HT1080 (cell line): ENCODE measurements at places on chromosomes 3 and 15. TPM values are rescaled to one million over a fixed set of nuclear protein-coding genes. Genes with fewer than 3 reads are reported as not detected.

DNA sequence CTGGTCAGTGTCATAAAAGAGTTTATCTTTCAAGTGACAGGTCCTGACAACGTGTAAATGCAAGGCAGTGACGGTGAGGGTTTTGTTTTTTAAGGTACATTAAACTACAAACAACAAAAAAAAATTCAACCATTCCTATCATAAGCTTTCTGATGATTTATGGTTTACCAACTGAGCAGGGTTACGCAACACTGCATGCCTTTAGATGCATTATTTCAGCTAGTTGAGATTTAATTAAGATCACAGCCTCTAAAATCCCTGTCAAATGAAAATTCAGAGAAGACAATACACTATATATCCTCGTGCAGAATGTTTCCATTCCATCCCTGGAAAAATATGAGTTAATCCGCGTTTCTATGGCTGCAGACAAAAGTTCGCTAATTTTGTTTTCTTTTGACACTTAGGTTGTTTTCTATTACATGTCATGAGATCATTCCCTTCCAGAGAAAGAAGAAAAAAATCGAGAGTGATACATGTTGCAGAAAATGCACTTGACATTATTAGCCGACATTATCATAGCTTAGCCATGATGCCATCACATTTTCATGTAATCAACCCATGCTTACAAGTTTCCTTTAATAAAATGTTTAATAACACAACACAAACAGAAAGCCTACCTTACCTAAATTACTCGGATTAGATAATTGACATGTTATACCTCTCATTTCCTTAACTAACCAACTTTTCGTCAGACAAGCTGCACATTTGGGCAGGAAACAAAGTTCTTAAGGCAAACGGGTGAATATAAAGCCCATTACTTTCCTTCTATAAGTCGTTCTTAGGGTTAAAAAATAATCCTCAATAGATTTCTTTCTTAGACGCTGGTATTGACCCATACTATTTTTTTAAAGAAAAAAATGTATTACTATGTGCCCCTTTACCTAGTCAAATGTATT, 521.2 kb downstream of the FOXP1 start:
- peak; percentile 20 for DNase-seq

DNA sequence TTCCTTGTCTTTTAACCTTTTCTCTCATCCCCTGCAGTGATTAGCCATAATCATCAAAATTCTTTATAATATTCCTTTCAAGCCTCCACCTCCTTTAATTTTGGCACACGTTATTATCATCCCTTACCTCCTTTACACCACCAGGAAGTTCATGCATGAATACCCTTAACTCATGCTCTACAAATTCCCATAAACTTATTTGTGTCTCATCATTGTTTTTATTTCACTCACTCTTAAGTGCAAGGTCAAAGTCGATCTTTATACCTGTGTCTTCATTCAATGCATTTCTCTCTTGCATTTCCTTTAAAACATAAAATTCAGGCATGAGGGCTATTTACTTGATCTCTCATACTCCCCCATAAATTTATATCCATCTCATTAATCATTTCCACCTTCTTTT, 1064.6 kb upstream of the CADM2 start:
- DNase-seq = no peak

DNA sequence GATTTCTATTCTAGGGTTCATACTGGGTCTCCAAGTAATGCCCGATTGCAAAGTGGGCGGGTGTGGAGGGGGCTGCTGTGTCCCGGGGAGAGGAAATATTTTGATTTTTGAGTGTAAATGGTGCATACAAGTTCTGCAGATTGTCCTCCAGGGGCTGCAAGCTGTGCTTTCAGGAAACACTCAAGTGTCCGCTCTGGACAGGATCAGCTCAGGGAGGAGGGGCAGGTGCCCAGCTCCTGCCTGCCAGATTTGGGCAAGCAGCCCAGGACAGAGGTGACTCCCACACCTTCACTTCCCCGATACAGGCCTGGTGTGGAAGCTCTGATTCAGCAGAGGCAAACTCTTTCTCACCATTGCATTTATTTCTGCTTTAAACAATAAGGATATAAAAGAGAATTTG, 142.7 kb downstream of the ALDH1A2 start:
- peak; percentile 8 for DNase-seq

GRCh38 chr3:114627770-114628169, 333.9 kb downstream of the TIGIT start:
- DNase-seq = no peak

- DNase-seq = peak; percentile 62
Observed at GRCh38 chr15:52139599-52140462, 27.3 kb upstream of the BCL2L10 start.

DNA sequence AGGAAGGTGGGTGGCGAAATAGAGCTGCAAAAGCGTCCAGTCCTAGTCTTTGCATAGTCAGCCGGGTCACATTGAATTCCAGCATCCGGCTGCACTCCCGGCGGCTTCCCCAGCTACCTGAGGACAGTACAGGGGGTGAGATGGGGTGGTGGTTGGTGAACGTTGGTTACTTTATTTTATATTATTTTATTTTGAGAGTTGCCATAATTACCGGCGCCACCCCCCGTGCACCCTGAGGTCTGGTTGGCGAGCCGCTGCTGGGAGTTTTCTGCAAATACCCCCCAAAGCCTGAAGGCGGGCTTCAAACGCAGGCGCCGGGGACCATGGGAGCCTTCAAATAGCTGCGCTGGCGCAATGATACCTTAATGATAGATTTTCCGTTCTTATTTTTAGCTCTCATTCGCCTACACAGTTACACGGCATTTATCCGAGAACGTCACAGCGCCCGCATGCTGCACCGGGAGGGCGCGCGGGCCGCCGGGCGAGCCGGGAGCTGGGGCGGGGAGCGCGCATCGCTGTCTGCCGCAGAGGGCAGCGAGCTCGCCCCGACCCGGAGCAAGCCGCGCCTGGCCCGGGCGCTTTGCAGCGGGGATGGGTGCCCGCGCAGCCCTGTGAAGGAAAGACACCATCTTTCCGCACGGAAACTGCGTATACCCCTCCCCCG, 756 bp upstream of the RASGRF1 start:
- DNase-seq = no peak

DNA sequence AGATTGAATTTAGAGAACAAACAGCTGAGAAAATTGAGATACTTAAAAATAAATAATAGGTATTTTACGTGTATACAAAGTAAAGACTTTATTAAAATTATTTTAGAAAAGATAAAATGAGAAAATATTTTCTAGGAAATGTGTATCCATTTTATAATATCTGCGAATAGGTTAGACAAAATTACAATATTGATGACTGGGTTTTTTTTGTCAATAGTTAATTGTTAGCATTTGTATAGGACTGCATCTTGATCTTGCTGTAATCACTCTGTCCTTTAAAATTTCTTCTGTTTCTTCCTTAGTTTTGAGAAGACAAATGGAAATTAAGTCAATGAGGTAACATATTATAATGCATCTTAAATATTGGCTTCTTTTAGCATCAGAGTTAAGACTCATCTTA, 50.3 kb downstream of the MEF2A start:
- no peak for DNase-seq

- DNase-seq = no peak
Observed at GRCh38 chr3:46953234-46954010, 23.1 kb downstream of the CCDC12 start.

DNA sequence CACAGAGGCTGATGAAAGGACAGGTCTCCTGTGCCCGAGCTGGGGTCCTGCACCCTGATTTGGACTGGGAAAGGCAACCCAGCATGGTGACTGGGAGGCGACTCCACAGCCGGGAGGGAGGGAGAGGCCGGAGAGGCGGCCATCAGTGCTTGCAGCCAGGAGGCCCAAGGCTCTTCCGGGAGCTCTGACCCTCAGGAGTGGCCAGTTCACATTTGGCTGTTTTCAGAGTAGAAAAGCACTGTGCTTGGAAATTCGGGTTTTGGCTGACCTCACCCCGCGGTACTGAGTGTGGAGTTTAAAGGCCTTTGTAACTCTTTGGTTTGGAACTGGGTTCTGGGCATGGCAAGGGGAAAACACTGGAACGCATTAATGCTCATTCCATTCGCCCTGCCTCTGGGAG, 31.9 kb downstream of the SMAD6 start:
- DNase-seq = no peak

CGNL1 gene
- 1.5 and 2.3 TPM in 2 replicates for total RNA-seq

GCSAM gene
- total RNA-seq = not detected in 2 replicates

FBXL22 gene
- total RNA-seq = 0.60 and 1.9 TPM in 2 replicates

ITIH1 gene
- total RNA-seq = not detected in 2 replicates

SLC24A5 gene
- total RNA-seq = not detected in 2 replicates

CLDN16 gene
- not detected in 2 replicates for total RNA-seq

ZNF770 gene
- 13.9 and 22.9 TPM in 2 replicates for total RNA-seq

CHRD gene
- 0.43 and 1.2 TPM in 2 replicates for total RNA-seq
